Jurkat, Clone E6-1 (cell line): ENCODE measurements at places on chromosomes 11 and 22.

GRCh38 chr11:71125150-71125549, 127.2 kb downstream of the SHANK2 start:
- no peak for DNase-seq

DNA sequence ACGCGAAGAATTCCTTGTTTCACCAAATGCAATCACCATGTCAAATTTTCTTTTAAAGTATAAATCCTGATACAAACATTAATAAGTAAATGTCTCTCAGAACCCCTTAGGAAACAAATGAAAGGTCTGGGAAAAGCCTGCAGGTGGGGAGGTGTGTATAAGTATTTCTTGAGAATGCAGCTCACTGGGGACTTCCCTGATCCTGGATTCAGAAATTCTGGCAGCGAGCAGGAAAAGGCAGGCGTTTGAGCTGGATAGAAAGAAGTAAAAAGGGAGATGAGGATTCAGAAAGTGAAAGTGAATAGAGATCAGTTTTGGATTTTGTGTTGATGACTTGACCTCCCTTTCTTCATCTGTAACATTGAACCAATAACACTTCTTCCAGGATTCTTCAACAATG, 68.3 kb upstream of the CTSC start:
- no peak for DNase-seq

GRCh38 chr11:65211293-65212105, 29.8 kb downstream of the CAPN1 start:
- no peak for DNase-seq

GRCh38 chr11:12901272-12901671, 107.8 kb upstream of the RASSF10 start:
- no peak for DNase-seq

- no peak for DNase-seq
Measured at GRCh38 chr22:21014726-21015465, at the start of gene P2RX6. Gene P2RX6, plus strand, starts transcription at chr22:21015165. Its CDS starts 10 bp downstream, at chr22:21015175.

DNA sequence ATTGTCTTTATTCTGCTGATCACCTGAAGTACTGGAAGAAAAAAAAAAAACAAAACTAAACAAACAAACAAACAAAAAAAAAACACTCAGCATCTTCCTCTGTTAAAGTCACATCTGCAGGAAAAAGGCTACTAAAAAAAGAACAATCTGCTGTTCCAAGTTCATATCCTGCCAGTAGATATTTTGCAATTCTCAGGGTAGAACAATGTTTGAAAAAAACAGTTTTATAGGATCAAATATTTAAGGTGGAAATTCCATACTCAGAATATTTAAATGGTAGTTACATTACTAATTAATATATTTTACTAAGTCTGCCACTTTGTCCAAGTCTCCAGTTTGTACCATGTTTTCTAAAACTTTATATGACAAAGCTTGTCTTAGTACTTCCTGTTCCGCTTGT, 175.2 kb downstream of the SBF2 start:
- DNase-seq, result no peak

DNA sequence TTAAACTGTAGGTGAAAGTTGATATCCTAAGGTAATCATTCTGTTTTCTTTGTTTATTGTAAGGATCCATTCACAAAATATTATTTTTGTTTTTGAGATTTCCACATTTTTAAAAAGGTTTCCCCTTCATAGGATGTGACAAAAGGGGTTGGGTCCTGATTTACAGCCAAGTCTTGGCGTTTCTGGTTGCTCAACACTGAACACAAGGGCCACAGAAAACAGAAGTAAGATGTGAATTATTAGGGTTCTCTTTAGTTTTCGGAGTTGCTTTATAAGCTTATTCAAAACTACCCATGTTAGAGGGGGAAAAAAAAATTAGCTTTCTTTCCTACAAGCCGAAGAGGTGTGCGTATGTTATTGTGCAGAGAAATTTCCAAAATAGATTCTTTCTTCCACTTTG, 30.0 kb upstream of the FLI1 start:
- DNase-seq, result no peak

- no peak for DNase-seq
Measured at GRCh38 chr11:22725079-22725478, 58.7 kb downstream of the GAS2 start.

GRCh38 chr11:105324156-105324555, 184.6 kb upstream of the CARD18 start:
- DNase-seq, result no peak

GRCh38 chr22:36021606-36022153, 6.9 kb downstream of the RBFOX2 start:
- no peak for DNase-seq

DNA sequence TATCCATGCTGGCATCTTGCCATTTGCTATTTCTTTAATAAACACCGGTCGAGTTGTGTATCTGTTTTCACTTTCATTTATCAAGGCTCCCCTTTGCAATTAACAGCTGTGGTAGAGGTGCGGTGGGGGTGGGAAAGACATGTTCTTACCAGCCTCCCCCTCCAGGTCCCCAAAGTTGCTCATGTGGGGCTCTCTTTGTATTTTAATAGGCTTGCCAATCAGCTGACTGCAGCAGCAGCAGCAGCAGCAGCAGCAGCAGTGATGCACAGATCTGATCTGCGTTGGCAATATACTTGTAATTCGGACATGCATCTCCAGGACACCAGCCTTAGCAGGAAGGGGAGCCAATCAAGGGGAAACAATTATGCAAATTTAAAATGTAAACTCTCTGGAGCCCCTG, 40.3 kb upstream of the E2F8 start:
- no peak for DNase-seq

- DNase-seq, result no peak
Measured at GRCh38 chr11:46471943-46472661, 80.5 kb upstream of the CHRM4 start.

DNA sequence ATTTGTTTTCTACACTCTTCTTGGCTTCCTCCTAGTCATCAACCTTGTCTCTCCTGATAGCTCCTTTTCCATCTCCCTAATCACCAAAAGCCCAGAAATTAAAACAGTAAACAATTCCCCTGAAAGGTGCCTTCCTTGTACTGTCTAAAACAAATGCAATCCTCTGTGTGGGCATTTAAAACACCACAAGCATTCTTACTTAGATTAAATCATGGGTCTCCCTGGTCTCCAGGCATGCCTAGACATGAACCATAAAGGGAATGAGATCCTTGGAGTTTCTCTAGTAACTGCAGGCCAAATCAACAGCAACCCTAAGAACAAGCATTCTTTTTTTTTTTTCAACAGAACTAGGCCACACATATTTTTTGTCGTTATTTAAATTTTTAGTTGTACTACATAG, 1.9 kb downstream of the BTG4 start:
- DNase-seq, result no peak
